ENCODE measurements at places on chromosomes 1 and 21.

DNA sequence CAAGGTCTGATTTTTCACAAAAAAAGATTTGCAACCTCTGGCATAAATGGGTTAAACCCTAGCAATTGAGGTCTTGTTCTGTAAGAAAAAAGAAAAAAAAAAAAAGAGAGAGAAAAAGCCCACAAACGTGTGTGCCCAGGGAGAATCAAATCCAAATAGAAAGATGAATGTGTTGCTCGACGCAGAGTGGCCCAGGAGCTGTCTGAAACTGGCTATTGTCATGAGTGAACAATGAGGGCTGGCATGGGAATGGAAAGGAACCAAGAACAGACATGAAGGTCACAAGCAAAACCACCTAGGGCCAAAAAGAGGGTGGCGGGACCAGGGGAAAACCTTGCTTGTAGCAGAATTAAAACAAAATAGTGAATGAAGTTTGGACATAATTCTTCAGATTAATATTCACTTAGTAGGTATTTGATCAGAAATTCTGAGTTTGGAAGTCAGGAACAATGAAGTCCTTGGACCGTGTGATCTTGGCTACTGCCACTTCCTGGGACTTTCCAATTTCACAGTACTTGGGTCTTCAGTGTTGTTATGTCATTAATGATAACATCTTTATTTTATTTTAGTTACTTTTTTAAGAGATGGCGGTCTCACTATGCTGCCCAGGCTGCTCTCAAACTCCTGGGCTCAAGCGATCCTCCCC lies 3.1 kb downstream of the ENO1 start:
- DNase-seq = no peak

DNA sequence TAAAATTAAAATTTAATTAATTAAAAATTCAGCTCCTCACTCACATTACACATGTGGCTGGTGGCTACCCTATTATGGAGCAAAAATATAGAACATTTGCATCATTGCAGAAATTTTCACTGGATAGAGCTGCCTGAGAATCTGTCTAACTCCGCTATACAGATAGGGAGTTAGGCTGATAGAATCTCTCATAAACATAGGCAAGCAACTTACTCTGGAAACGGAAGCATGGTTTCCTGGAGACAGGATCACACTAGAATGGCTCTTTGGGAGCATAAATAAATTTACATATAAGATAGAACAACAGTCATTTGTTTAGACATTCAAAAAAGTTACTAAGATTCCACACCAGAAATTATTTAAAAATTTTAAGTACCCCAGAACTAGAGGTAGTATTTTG lies 12.2 kb upstream of the LAMC2 start:
- no peak for DNase-seq

DNA sequence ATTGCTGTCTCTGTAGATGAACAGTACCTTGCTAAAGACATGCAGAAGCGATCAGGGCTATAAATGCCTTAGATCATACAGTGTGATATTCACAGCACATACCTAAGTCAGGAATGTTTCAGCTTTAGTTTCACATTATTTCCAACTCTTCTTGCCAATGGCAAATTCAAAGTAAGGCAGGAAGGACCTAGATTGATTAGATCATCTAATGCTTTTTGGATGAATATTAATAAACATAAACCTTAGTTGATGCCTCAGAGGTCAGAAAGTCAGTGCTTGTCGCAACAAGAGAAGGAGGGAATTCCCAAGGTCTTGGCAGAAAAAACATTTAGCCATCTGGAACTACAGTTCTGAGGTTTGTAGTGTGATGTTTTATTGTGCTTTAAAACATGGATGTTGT lies 122.3 kb downstream of the TNFSF18 start:
- DNase-seq = no peak

DNA sequence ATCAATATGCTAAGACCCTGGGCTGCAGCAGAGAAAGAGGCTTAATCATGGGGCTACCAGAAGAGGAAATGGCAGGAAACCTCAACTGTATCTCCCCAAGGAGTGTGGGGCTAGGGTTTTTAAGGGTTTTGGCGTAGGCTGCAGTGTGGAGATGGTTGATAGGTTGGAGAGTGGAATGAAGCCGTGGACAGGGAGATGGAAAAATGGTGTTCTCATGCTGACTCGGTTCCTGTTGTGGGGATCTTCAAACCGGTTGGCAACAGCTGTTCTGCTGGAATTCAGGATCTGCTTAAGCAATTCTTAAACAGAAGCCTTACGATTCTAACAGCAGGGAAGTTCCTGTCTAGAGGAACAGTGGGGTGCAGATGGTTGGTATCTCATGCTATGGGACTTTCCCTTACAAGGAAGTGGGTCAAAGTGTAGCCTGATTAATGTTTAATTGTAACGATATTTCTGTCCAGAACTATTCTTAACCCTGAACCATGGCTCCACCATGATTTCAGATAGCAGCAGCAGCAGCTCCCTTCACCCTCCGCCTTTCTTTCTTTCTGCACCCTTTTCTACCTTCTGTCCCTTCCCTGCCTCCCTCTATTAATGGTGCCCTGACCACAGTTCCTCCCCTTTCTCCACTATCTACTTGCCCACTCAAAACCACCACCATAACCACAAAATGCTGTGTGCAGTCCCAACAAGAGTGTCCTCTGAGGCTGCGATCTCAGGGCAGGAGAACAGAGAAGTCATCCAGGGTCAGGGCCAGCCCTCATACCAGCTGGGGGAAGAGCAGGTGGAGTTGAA lies 30.8 kb downstream of the RSPH1 start:
- DNase-seq = no peak

GRCh38 chr1:231335663-231336602 lies 1.7 kb downstream of the EXOC8 start:
- no peak for DNase-seq

DNA sequence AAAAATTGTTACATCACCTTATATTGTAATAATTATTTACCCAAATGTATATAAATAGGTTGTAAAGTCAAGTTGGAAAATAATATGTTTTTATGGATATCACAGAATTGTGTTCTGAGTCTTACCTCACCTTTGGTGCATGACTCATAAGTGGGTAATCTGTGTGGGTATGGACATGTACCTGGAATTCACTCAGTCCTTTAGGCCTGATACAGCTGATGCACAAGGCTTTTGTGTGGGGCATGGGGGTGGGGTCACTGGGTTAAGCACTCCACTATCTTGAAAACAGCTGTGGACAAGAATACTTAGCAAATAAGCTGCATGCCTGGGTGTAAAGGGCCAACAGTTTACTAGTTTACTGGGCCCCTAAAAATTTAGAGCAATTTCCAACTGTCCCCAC lies 34.4 kb downstream of the INKA2 start:
- no peak for DNase-seq

DNA sequence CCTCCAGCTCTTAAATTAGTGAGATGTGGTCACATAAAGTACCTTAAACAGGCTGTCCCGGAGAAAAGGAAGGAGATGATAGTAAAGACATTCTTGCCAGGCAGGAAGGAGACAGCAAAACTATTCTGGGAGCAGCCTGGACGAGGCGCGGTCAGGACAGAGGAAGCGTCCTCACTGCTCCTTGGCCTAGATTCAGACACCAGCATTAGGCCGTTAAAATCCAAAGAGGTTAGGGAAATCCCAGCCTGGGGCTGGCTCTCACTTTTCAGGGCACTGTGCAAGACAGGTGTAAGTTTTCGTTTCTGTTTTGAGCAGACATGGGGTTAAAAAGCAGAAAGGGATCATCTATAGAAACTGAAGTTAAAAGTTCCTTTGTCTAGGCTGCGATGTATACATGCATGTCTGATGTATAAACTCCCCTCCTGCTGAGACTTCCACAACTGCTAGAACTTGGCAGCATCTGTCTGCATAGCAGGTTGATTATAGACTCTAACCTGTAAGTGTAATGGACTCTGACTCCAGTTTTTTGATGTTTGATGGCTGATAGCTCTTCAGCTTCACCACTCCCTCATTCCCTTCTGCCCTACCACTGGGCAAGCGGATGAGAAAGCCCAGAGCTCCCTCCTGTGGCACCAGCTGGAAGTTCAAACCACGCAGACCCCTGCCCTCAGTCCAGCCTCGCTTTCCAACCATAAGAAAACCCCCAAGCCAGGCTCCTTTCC lies 21.5 kb downstream of the STPG1 start:
- DNase-seq = no peak

GRCh38 chr1:236853921-236854604 lies 59.0 kb downstream of the MTR start:
- DNase-seq = no peak

- DNase-seq = no peak
Observed at GRCh38 chr1:75132242-75132811, 1.9 kb upstream of the LHX8 start.

DNA sequence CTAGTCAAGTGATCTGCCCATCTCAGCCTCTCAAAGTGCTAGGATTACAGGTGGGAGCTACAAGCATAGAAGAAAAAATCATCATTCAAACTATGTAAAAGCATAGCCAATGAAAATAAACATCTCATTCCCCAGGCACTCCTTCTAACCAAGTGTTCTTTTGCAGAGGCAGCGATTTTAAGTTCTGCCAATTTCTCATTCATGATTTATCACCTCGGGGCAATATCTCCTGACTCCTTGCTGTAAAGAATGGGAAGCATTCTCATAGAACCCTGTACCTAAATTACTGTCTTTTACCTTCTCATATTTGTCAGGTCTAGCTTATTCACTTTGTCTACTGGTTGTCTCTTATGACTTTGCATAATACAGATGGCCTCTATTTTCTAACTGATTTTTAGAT lies 32.5 kb upstream of the IVNS1ABP start:
- DNase-seq = no peak

DNA sequence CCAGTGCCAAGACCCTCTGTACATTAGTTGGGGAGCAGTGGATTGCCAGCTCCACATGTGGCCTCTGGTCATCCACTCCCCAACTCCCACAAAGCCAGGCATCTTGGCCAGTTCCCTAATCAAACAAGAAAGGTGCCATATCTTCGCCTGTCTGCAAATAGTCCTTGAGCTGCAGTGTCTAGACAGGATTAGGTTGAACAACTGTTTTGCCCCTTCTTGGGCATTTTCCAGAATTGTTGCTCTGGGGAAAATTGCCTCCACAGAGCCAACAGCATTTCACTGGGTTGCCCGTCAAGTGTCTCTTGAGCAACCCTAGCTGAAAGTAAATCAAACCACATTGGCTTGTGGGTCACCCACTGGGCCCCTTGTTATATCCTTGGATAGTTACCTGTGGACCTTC lies 109.3 kb downstream of the GDAP2 start:
- no peak for DNase-seq

DNA sequence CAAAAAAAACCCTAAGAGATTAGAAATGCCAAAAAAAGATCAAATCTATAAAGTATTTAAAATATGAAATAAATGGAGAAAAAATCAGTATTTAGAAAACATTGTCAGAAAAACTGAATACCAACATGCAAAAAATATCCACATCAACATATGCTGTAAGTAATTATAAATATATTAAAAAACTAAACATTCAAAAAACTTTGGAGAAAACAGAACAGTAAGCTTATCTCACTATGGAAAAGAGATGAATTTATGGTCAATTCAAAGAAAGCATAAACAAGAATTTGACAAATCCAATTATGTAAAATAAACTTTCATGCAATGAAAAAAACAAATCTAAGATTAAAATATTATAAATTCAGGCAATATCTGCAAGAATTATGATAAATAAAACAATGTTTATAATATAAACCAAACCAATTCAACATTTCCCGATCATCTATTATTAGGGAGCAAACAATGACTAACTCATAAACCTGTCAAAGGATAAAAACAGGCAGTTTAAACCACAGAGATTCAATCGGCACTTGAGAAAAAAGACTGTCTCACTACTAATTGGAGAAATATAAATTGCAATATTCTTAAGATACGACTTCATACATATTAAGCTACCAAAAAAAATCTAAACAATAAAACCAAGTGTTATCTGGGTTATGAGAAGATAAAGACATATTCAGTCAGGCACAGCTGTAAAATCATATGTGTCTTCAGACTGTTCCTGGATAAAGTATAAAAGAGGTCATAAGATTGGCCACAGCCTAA lies 21.8 kb downstream of the EYA3 start:
- DNase-seq = no peak

DNA sequence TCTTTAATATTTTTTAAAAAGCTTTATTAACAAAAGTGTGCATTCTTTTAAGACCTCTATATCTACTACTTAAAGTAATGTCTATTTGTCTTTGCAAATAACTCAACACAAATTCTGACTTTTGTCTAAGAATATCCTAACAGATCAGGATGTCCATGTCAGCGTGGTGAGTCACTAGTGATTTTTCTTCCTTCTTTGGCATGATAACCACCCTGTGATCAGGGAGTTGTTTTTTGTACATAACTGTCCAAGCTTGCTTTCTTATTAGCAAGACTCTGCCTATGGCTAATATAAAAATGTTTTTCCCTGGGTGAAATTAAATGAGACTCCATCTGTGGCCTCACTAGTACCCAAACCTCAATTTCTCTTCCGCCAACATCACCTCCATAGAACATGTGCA lies 688.9 kb upstream of the ADGRL2 start:
- DNase-seq = no peak

- no peak for DNase-seq
Observed at GRCh38 chr21:42092771-42093170, 21.7 kb downstream of the UMODL1 start.

DNA sequence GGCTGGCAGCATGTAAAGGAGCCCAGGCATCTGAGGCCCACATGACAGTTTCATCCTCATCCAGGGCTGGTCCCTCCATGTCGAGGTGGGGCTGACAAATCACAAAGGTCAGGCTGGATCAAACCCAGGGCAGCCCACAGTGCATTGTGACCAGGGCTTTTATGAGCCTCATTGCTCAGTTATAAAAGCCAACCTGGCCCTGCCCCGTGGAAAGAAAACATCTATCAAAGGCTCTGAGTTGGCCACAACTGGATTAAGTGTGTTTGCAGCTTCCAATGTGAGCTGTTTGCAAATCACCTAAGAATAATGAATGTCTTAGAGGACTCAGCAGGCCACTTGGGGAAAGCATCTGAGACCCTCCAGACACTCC lies 45.4 kb downstream of the GRHL3 start:
- DNase-seq = no peak
